ENCODE measurements at places on chromosomes 7 and 10.
A peak's percentile ranks its signal among the peaks of the same experiment; 100 is the strongest.

DNA sequence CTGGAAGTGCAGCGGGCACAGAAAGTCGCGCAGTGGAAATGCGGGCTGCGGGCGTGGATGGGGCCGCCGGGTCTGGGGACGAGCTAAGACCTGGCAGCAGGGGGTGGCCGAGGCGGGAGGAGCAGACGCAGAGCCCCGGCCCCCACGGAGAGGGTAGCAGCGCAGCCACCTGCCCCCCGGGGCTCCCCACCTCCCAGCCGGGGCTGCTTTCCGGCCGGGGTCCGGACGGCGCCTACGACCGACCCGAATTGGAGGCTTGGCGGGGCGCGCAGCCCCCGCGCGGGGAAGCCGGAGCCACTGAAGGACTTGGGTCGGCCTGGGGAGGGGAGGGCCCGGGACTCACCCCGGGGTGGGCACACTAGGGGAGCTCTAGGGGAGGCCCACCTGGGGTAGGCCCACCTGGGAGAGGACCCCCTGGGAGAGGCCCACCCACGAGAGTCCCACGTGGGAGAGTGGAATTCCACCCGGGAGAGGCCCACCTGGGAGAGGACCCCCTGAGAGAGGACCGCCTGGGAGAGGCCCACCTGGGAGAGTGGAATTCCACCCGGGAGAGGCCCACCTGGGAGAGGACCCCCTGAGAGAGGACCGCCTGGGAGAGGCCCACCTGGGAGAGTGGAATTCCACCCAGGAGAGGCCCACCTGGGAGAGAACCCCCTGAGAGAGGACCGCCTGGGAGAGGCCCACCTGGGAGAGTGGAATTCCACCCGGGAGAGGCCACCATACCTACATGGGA lies 854 bp upstream of the CFAP46 start:
- DNase-seq, result no peak

DNA sequence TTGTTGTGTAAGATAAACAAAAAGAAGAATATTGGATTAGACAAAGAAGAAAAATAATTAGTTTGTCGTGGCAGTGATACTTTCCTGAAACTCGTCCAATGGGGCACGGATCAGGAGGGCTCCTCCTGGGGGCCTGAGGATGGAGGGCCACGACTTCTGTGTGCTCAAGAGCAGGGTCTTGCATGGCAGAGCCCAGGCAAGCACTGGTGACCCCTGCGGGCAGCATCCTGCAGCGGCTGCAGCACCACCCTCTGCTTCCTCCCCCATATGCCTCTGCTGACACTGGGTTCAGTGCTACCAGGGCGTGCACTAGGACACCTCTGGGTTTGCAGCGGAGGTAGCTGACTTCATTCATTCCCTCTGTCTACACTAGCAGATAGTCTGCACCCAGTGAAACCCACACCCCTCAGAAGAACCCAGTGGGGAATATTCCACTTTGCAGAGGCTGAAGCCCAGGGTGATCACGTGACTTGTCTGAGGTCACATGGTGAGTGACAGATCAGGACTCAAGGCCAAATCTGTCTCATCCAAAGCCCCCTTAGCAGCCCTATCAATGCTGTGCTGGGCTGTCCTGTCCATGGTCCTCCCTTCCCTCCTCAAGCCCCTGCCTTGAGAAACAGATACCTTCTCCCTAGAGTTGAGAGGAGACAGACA lies 375.5 kb downstream of the TCERG1L start:
- no peak for DNase-seq

- DNase-seq, result peak; percentile 71
Observed at GRCh38 chr10:69716711-69717560, 84.8 kb upstream of the COL13A1 start.

GRCh38 chr10:45502458-45502857 lies 128.4 kb downstream of the ALOX5 start:
- no peak for DNase-seq

DNA sequence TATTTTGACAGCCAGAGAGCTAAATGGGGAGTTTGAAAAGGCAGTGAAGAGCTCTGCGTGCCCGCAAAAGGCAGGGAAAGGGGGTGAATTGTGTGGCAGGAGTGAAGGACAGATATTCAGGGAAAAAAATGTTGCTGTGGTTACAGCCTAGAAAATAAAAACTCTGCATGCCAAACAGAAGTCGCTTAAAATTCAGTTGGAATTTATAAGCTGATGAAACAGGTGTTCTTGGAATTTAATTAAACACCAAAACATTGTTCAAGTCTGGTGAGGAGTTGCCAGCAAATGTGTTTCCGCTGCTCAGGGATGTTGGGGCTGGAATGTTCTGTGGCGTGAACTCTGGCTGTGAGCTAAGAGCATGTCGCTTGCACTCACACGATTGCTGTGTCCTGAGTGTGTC lies 169.3 kb downstream of the ADRA2A start:
- DNase-seq, result no peak

- DNase-seq, result no peak
Observed at GRCh38 chr7:122485856-122486255, 181.3 kb upstream of the FEZF1 start.
